CD4-positive, alpha-beta T cell treated with Interleukin-12 subunit alpha and Interleukin-12 subunit beta, for 1 hour (primary cell): ENCODE measurements at places on chromosomes 4 and X.

DNA sequence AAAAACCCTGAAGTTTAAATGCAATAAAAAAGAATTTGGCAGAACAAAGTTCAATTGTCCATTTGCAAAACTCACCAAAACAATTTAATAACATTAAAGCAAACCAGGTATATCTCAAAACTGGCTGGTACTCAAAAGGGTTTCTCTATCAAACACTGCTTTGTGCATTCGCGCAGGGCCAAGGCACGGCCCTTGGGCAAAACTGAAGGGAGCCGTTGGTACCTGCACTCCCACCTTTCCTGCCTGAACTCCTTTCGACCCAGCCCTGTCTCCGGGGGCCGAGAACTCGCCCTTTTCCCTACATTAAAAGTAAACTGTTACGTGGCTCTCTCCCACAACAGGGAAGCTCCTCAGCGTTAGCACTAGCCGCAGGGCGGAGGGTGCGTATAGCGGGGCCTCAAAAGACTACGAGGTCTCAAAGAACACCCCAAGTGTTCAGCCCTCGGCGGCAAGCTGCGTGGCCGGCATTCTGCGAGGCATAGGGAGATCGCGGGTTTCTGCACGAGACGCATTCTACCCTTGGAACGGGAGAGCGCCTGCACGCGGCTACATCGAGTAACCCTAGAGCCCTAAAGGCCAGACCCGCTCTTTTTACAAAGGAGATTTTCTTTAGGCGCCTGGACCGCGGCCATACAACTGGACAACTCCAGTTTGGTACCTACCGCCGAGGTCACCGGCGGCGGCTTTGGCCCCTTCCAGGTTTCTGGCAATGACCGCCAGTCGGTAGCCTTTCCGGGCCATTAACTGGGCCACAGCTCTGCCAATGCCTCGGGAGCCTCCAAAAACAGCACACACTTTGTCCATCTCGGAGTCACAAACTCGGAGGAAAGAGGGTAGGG is 550 bp downstream of the CBR4 start:
- DNase-seq, result peak; percentile 56

DNA sequence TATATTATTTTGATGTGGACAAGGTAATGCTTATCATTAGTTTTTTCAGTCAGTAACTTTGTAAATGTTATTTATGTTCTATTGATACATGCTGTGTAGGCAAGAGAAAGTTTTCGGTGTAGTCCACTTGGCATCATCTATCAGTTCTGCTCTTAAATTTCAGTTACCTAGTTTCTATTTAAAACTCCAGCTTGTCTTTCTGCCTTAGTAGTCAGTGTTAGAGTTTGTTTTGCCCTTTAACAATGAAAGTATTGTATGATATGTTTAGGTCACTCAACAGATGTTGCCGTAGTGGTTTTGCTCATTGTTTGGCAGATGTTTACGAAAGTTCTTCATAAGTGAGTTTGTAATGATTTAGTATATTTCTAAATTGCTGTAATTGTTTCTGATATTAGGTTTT is 34.9 kb upstream of the FHDC1 start:
- DNase-seq, result no peak

DNA sequence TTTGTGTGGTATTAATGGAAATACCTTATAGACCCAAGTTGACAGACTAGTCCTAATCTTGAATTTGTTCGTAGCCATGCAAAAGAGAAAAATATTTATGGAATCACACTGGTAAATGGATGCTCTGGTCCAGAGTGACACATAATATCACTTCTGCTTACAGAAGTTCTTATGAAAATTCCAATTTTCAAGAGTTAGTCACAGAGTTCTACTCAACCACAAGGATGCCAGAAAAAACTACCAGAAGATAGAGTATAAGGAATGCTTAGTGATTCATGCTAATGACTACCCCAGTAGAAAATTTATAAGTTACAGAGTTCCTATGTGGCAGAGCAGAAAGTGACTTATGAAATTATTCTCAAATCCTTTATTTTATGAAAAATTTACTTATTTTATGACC is 1384.8 kb downstream of the FAM133A start:
- no peak for DNase-seq

GRCh38 chr4:37976507-37976906 is 16.3 kb downstream of the PTTG2 start:
- DNase-seq, result no peak

- no peak for DNase-seq
Measured at GRCh38 chr4:115119804-115120352, 6.5 kb upstream of the NDST4 start.

GRCh38 chr4:29326816-29327215 is 1393.4 kb upstream of the PCDH7 start:
- DNase-seq, result no peak
